ENCODE measurements at places on chromosomes 2 and 18. TPM values are rescaled to one million over a fixed set of nuclear protein-coding genes. Genes with fewer than 3 reads are reported as not detected.

The ZNF385B gene
- 12.1 TPM for polyA plus RNA-seq

DNA sequence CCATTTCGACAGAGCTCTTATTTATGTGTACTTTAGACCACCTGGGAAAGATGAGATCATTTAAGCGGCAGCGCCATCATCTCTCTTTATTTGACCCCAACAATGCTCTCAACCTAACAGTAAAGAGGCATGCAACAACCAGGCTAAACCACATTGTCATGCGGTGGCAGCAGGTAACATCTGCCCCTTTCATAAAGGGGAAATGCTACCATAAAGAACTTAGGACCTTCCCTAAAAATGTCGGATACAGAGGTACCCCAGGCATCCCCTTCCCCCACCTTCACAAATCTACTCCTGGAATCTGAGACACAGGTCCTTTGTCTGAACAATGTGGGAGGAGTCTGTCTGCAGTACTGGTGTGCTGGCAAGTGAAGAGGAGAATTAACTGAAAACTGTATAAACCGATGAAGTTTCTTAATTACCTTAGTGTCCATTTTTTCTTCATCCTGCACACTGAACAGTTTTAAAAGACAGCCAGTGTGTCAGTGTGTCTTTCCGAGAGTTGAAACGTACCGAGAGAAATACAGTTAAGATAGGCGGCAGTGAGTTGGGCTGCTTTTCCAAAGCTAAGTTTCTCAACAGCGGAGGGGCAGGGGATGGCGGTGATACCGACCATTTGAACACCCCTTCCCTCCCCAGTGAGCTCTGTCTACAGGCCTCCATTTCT is 1.9 kb downstream of the MEX3C start:
- DNase-seq, result peak; percentile 90

- no peak for DNase-seq
Observed at GRCh38 chr2:2727876-2728511, 396.9 kb upstream of the MYT1L start.

GRCh38 chr2:101223814-101224231 is 28.9 kb upstream of the CNOT11 start:
- no peak for DNase-seq

GRCh38 chr2:231228223-231228622 is 29.8 kb downstream of the ARMC9 start:
- DNase-seq, result no peak

The SCG2 gene
- 0.54 TPM for polyA plus RNA-seq
